ENCODE measurements at places on chromosomes 6 and 20.

DNA sequence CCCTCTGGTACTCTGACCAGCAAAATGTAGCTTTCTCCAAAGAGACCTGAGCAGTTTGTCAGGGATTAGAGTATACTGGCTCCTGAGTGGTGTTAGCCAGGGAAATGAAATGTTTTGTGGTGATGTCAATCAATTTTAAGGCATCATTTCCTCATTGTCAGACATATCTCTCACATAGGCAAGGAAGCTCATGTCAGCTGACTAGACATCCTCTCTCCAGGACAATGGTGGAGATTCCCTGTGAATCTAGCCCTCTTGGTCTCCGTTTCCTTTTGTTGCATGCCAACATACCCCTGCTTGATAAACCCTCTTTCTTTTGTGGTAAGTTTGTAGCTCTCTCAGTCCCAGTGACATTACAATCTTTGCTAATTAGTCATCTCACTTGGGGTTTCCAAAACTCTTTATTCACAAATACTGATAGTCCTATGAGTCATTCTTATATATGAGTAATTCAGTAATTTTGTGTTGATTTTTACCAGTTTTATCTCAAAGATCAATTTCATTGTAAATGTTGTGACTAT, 135.6 kb upstream of the PTPRK start:
- no peak for DNase-seq

DNA sequence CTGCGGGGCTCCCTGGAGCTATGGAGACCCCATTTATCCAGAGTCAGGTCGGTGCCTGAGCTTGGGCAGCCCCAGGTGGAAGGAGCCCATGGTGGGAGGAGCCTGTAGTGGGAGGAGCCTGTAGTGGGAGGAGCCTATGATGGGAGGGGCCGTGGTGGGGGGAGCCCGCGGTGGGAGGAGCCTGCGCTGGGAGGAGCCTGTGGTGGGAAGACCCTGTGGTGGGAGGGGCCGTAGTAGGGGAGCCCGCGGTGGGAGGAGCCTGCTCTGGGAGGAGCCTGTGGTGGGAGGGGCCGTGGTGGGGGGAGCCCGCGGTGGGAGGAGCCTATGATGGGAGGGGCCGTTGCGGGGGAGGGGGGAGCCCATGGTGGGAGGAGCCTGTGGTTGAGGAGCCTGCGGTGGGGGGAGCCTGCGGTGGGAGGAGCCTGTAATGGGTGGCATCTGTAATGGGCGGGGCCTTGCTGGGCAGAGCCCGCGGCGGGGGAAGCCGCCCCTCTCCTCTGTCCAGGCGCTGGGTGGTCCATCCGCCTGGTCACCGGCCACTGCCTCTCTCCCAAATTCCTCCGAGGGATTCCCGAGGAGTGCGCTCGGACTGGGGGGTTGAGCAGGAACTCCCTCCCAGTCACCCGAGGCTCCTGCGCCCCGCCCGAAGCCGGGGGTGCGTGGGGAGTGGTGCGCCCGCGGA, 567 bp upstream of the FNDC11 start:
- peak; percentile 92 for DNase-seq

- no peak for DNase-seq
Observed at GRCh38 chr6:73942592-73943186, 246.7 kb downstream of the CD109 start.

DNA sequence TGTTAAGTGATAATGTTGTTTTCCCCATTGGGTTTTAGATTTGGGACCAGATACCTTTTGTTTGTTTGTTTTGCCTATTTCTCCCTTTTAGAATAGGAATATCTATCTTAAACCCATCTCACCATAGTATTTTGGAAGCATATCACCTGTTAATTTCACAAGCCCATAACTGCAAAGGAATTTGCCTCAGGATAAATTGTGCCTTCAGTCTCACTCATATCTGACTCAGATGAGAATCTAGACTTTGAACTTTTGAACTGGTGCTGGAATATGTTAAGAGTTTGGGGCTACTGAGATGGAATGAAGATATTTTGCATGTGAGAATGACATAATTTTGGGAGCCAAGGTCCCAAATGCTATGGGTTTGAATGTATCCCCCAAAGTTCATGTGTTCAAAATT, 607.4 kb downstream of the HACE1 start:
- DNase-seq, result no peak

DNA sequence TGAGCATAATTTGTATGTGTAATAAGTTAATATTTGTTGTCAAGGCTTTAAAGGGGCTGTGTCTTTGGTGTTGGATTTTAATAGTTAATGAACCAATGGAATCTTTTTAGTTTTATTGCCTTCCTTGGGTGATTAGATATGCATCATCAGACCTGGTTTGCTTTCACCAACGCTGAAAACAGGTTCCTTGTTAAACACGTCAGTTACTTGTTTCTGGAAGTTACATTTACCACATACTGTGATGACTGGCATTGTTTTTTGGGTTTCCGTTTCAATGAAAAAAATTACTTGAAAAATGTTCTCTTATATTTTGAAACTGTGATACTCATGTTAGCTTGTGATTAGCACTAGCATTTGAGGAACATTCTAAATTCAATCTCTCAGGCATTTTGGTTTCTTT, 58.6 kb upstream of the RNF144B start:
- DNase-seq, result peak; percentile 33
